ENCODE measurements at places on chromosomes 7 and 10. TPM values are rescaled to one million over a fixed set of nuclear protein-coding genes. Genes with fewer than 3 reads are reported as not detected.

GRCh38 chr10:44863344-44864047 is 47.6 kb upstream of the TMEM72 start:
- H3K4me3 ChIP-seq = peak overlapping the region; percentile 86
- no peaks in the 10 kb centered on the region for H3K36me3 ChIP-seq
- H3K4me1 ChIP-seq = peaks cover 35% of the 10 kb centered on the region
- H3K27me3 ChIP-seq = peaks cover 20% of the 10 kb centered on the region
- DNase-seq = no peak

Gene ERV3-1
- total RNA-seq = 33.0 TPM

Gene UNC5B
- 1.3 TPM for total RNA-seq

Gene GPR141
- total RNA-seq = 0.26 TPM

GRCh38 chr10:20492447-20492846 is 404.7 kb downstream of the NEBL start:
- H3K4me1 ChIP-seq = no peaks in the 10 kb centered on the region
- H3K4me3 ChIP-seq = no peak overlapping the region
- DNase-seq = no peak
- H3K27ac ChIP-seq = no peak overlapping the region

DNA sequence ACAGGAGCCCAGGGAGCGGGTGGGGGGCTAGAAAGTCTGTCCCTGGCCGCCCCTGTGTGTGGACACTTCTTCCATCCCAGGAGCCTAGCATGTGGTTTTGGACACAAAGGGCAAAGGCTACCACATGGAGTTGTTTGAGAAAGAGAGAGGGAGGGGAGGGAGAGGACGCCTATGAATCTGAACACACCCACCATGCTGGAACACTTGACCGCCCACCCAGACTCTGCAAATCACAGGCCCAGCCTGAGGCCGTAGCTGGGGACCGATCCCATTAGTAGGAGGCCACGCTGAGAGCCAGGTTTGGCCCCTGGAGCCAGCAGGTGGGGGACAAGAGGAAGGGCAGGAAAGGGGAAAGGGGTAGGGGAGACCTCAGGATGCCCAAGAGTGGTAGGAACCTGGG is 39.6 kb downstream of the ADAMTS14 start:
- H3K27me3 ChIP-seq = no peaks in the 10 kb centered on the region
- H3K27ac ChIP-seq = no peak overlapping the region
- no peaks in the 10 kb centered on the region for H3K36me3 ChIP-seq
- peaks cover 23% of the 10 kb centered on the region for H3K4me1 ChIP-seq
- no peak overlapping the region for H3K4me3 ChIP-seq

Gene ZNF485
- 8.4 TPM for total RNA-seq

GRCh38 chr10:32317795-32318357 is 29.1 kb downstream of the EPC1 start:
- H3K4me3 ChIP-seq = no peak overlapping the region
- H3K36me3 ChIP-seq = peaks cover 6% of the 10 kb centered on the region
- no peaks in the 10 kb centered on the region for H3K27me3 ChIP-seq
- no peak for DNase-seq
- H3K27ac ChIP-seq = no peak overlapping the region

GRCh38 chr7:94595717-94596116 is 60.2 kb downstream of the SGCE start:
- no peak overlapping the region for H3K4me3 ChIP-seq
- peaks cover 12% of the 10 kb centered on the region for H3K4me1 ChIP-seq
- no peaks in the 10 kb centered on the region for H3K27me3 ChIP-seq
- DNase-seq = no peak
- no peak overlapping the region for H3K27ac ChIP-seq
- peaks cover 23% of the 10 kb centered on the region for H3K36me3 ChIP-seq

GRCh38 chr10:97117372-97117771 is 68.4 kb downstream of the SLIT1 start:
- no peaks in the 10 kb centered on the region for H3K4me1 ChIP-seq
- DNase-seq = no peak
- no peak overlapping the region for H3K27ac ChIP-seq
- H3K4me3 ChIP-seq = no peak overlapping the region

DNA sequence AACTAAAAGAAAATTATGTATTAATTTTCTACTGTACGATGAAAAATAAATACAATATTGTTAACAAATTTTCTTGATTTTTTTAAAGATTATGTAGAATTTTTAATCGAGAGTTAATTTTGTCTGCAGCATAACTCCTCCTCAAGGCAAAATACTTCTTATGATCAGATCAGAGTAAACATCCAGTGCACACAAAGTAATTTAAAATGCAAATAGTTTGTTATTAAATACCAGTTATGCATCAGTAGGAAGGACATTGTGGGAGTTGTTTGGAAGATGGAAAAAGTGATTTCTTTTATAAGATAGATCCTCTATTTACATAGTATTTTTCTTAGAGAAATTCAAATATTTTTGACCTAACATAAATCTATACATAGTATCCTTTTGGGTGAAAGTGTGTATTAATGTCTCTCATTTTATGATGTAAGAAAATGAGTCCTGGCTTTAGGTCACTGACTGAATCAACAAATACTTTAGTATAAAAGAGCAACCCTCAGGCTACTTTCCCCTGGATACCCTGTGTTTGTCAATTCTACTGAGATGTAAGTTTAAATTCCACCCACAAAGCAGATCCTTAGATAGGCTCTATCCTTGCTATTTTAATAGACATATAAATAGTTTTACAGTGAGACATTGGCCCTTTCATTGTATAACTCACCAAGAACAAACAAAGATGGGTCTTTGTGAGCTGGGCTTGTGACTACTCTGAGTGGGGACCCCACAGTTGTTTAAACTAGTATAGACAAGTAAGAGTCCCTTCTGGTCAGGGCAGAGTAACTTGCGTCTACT is 1133.7 kb downstream of the GATA3 start:
- no peaks in the 10 kb centered on the region for H3K36me3 ChIP-seq
- no peak for DNase-seq
- H3K4me3 ChIP-seq = no peak overlapping the region
- H3K4me1 ChIP-seq = no peaks in the 10 kb centered on the region
- H3K27ac ChIP-seq = no peak overlapping the region

Gene ADAMTS14
- total RNA-seq = 0.30 TPM

GRCh38 chr7:22250390-22250789 is 106.6 kb downstream of the RAPGEF5 start:
- no peak overlapping the region for H3K4me3 ChIP-seq
- peaks cover 22% of the 10 kb centered on the region for H3K4me1 ChIP-seq
- H3K27ac ChIP-seq = no peak overlapping the region
- peaks cover 6% of the 10 kb centered on the region for H3K36me3 ChIP-seq

Gene PUS7
- 38.0 TPM for total RNA-seq

Gene ZNF503
- 14.6 TPM for total RNA-seq

GRCh38 chr10:22294694-22295093 is 21.5 kb upstream of the COMMD3 start:
- no peak for DNase-seq
- H3K4me3 ChIP-seq = no peak overlapping the region
- H3K27ac ChIP-seq = no peak overlapping the region
- H3K4me1 ChIP-seq = no peaks in the 10 kb centered on the region

- H3K27ac ChIP-seq = no peak overlapping the region
- peak; percentile 8 for DNase-seq
- H3K4me1 ChIP-seq = no peaks in the 10 kb centered on the region
- peaks cover 3% of the 10 kb centered on the region for H3K27me3 ChIP-seq
- no peak overlapping the region for H3K4me3 ChIP-seq
- no peaks in the 10 kb centered on the region for H3K36me3 ChIP-seq
These were observed 232.7 kb upstream of the TAC1 start for GRCh38 chr7:97499204-97499603.

Gene PIP
- total RNA-seq = not detected

Gene EGR2
- 14.2 TPM for total RNA-seq

DNA sequence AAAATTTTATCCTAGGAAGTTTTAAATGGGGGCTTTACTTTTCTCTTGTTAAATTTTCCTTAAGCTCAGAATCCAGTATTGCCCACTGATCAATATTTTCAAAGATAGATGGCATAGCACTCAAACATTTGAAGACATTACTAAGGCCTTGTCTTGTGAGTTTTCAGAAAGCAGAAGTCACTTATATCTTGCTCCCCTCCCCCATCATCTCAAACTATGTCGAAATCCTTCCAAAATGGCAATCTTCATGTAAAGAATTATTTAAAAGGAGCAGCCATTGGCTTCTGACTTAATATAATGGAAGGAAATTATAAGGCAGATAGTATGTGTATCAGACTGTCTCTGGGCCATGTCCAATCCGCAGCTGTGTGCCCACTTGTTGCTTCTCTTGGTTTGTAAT is 553.5 kb upstream of the C7orf33 start:
- H3K4me3 ChIP-seq = no peak overlapping the region
- H3K27me3 ChIP-seq = no peaks in the 10 kb centered on the region
- H3K36me3 ChIP-seq = no peaks in the 10 kb centered on the region
- DNase-seq = no peak
- peaks cover 13% of the 10 kb centered on the region for H3K4me1 ChIP-seq

GRCh38 chr7:129606803-129607202 is 4.7 kb upstream of the NRF1 start:
- DNase-seq = no peak
- H3K27ac ChIP-seq = no peak overlapping the region
- no peaks in the 10 kb centered on the region for H3K27me3 ChIP-seq
- no peak overlapping the region for H3K4me3 ChIP-seq
- peaks cover 32% of the 10 kb centered on the region for H3K36me3 ChIP-seq
- H3K4me1 ChIP-seq = peaks cover 19% of the 10 kb centered on the region

DNA sequence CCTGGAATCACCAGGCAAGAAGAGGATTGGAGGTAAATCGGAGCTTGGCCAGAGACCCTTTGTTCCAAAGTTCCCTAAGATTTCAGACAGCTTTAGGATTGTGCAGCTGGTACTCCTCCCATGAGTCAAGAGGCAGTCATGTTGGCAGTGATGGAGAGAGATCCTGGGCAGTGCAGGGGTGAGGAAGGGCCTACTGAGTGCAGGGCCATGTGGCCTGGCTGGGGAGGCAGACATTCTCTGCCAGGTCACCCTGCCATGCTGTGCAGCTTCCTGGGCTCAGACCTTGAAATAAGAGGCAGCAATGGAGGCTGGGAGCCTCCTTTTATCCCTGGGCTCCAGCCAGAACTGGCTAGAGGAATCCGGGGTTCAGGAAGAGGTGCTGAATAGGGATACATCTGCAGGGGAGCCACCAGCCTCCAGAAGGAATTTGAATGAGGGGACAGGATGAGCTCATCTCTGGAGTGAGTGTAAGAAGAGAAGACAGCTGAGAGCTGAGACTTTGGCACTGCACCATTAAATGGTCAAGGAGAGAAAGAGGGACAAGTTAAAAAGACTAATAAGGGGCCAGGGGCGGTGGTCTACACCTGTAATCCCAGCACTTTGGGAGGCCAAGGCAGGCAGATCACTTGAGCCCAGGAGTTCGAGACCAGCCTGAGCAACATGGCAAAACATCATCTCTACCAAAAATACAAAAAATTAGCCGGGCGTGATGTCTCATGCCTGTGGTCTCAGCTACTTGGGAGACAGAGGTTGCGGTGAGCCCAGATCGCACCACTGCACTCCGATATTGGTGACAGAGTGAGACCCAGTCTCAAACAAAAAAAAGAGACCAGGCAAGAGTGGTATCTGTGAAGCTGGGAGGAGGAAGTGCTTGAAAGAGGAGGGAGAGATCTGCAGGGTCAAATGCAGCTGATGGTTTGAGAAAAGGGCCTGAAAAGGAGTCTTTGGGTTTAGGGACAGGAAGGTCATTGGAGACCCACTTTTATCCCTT is 12.0 kb downstream of the SFTPD start:
- no peak overlapping the region for H3K4me3 ChIP-seq
- no peaks in the 10 kb centered on the region for H3K4me1 ChIP-seq
- H3K27ac ChIP-seq = peak overlapping the region; percentile 78
- no peak for DNase-seq

Gene KNDC1
- total RNA-seq = 4.0 TPM

GRCh38 chr7:16651396-16652239 is 5.6 kb downstream of the BZW2 start:
- peaks cover 51% of the 10 kb centered on the region for H3K4me1 ChIP-seq
- peaks cover 3% of the 10 kb centered on the region for H3K36me3 ChIP-seq
- no peaks in the 10 kb centered on the region for H3K27me3 ChIP-seq
- H3K27ac ChIP-seq = no peak overlapping the region
- peak overlapping the region; percentile 5 for H3K4me3 ChIP-seq

All from neural crest cell (in vitro differentiated cells).